ENCODE measurements at places on chromosomes 7 and 10.

DNA sequence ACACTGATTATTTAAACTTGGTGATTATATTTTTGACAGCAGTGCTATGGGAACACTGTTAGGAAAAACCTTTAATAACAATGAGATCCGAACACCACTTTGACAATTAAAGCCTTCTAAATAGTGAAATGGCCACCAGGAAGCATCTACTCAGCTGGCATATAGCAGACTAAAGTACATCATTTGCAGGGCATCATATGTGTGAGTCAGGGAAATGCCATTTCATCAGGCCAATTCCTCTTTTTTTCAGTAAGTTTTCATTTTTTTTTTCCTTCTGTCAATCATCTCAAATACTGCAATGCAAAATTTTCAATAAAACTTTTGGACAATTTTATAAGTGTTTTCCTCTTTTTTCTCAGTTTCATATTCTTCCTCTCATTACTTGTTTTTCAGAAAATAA is 521.4 kb upstream of the SEMA3D start:
- DNase-seq: no peak

- no peak for DNase-seq
These were observed 283.4 kb downstream of the CCDC3 start for GRCh38 chr10:12717981-12718707.

- DNase-seq: no peak
These were observed 5.4 kb upstream of the YWHAG start for GRCh38 chr7:76364198-76364584.

DNA sequence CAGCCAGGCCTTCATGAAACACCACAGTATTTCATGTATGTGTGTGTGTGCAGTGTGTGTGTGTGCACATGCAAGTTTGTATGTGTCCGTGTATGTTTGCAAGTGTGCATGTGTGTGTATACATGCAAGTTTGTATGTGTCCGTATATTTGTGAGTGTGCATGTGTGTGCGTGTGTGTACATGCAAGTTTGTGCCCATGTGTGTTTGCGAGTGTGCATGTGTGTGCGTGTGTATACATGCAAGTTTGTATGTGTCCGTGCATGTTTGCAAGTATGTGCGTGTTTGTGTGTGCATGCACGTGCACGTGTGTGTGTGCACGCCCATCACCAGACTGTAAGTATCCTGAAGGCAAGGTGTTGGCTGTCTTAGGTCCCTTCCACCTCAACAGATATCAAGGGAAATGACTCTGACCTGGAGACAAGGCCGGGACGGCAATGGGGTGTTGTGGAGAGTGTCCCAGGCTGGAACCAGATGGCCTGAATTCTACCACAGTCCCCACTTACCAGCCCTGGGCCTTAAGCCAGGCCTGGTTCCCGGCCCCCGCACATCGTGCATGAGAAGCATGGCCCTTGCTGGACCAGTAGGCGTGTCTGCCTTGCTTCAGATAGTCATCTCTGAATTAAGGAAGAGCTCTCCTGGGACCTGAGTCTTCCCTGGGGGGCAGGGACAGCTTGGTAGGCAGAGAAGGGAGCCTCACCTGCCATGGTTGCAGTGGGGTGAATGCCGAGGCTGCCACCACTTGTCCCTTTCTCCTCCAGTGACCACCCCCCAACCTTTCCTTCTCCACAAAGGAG is 140.0 kb downstream of the GRK5 start:
- no peak for DNase-seq

DNA sequence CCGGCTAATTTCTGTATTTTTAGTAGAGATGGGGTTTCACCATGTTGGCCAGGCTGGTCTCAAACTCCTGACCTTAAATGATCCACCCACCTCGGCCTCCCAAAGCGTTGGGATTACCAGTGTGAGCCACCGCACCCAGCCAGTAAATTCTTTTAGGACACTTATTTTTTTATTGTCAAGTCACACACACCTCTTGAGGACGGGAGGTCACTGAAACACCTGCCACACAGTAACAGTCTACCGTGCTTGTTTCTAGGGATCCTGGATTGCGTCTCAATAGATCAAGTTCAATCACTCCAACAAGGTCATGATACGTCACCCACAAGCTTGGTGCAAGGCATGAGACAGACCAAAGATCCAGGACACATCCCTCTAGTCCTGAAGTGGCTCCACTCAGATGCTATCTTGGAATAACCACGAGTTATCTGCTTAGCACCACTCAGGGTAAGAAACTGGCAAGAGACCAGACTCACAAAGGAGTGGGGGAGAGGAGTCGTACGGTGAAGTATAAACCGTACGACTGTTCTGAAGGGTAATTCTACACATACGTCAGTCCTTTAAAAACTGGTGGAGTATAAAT is 58.9 kb upstream of the NCAPG2 start:
- no peak for DNase-seq

DNA sequence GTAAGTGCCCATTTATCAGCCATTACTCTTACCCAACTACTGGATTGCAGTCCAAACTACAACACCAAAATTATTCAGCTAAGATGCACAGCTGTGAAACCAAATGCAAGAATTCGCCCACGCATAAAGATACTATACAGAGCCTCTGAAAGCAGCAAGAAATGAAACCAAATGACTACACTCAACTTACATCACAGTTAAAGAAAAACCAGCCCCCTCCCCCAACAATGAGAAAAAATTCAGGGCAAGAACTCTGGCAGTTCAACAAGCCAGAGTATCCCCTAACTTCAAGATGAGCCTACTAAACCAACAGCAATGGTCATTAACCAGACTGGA is 209.1 kb upstream of the VWC2 start:
- no peak for DNase-seq

DNA sequence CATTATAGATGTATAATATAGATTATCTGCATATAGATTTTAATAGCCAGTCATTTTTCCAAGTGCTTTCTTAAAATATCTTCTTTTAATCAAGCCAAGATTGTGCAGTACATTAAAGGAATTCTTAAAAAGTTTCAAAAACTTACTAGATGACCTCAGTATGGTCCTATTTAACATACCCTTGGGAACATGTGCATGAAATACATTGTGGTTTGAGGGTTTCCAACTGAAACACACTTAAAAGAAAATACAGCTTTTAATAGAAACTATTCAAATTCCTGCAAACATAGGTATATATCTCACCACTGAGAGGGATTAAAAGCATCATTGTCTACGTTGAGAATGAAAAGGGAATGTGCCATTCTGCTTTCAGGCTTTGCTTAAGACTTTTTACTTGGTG is 364.9 kb downstream of the SUGCT start:
- no peak for DNase-seq

DNA sequence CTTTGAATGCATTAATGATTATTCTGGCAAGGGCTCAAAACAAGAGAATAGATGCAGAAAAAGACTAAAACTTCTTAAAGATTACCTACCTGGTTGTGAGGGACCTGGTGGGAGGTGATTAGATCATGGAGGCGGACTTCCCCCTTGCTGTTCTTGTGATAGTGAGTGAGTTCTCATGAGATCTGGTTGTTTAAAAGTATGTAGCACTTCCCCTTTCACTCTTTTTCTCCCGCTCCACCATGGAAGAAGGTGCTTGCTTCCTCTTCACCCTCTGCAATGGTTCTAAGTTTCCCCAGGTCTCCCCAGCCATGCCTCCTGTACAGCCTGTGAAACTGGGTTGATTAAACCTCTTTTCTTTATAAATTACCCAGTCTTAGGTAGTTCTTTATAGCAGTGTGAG is 226.6 kb downstream of the ARHGAP12 start:
- no peak for DNase-seq

DNA sequence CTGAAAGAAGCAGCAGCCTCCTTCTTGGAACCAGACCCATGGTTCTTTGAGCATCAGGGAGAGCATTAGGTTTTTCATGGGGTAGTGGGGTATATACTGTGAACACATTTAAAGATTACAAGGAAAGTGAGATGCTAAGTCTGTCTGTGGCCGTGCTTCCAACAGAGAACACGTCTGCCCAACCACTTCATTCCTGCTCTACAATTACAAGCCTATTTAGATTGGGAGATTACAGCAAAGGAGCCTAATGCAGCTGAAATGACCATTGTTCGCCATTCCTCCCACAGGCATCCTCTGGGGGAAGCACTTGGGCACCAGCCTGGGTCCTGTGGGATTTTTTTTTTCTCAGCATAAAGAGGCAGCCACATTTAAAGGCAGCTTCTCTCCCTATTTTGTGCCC is 536.4 kb downstream of the XPNPEP1 start:
- DNase-seq: no peak

DNA sequence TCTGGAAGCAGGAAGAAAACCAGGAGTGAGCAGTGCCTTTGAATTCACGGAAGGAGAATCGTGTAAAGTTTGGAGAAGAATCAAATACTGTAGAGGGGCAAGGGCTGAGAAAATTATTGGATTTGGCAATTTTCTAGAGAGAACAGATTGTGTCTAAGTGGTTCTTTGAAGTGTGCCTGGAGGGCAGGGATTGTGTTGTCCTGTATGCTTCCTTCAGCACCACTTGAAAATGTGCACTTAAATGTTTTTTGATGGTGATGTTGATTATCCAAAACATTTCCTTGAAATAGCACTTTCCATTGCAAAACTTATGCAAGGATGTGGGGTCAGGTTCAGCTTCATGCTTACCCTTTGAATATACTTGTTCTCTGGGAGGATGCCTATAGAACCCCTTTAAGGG is 360.2 kb downstream of the SORCS3 start:
- DNase-seq: no peak

DNA sequence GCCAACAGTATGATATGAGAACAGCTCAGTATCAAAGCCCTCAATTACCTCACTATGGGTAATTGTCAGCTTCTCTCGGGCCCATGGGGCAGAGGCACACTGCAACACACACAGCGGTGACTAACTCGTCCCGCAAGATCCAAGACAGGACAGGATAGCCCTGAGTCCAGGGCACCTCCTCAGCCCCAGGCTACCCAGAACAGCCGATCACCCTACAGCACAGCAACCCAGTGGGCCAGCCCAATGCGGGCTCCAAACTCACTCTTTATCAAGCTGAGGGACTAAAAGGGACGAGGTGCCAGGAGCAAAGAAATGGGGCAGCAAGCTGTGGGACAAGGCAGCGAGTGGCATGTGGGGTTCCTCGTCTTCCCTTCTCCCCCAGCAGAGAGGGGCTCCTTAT is 765.1 kb downstream of the GRID1 start:
- DNase-seq: no peak

DNA sequence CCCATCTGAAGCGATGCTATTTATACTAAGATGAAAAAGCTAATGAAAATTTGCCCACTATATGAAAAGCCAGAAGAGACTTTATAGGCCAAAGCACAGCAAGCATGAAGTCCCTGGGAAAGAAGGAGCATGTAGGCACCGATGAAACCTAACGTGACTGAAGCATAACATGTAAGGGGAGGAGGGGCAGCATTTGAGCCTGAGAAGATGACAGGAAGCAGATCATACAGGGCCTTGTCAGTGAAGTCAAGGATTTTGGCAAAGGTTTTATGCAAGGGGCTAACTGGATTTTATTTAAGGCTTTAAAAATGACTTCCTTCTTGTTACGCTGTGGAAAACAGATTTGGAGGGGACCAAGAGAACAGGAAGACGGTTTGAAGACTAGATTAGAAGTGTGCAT is 744.0 kb downstream of the PHTF2 start:
- DNase-seq: no peak

All from NCI-H1417 (cell line).